ENCODE measurements at places on chromosomes 5 and 9. TPM values are rescaled to one million over a fixed set of nuclear protein-coding genes. Genes with fewer than 3 reads are reported as not detected.

TICAM2 gene
- total RNA-seq = 2.5 TPM

NUTM2F gene
- not detected for total RNA-seq

PANK3 gene
- total RNA-seq = 35.4 TPM

SIMC1 gene
- 5.6 TPM for total RNA-seq

- H3K27ac ChIP-seq = no peak overlapping the region
- no peak for DNase-seq
- H3K4me1 ChIP-seq = no peaks in the 10 kb centered on the region
- no peaks in the 10 kb centered on the region for H3K36me3 ChIP-seq
Measured at GRCh38 chr5:89255845-89256463, 373.0 kb upstream of the MEF2C start.

GRCh38 chr5:9265441-9266287 is 280.2 kb downstream of the SEMA5A start:
- peaks cover 14% of the 10 kb centered on the region for H3K4me1 ChIP-seq
- DNase-seq = peak; percentile 31
- H3K4me3 ChIP-seq = no peak overlapping the region
- H3K36me3 ChIP-seq = no peaks in the 10 kb centered on the region

- no peak overlapping the region for H3K4me3 ChIP-seq
- no peaks in the 10 kb centered on the region for H3K36me3 ChIP-seq
- H3K27me3 ChIP-seq = no peaks in the 10 kb centered on the region
- no peak for DNase-seq
- H3K4me1 ChIP-seq = no peaks in the 10 kb centered on the region
Measured at GRCh38 chr5:32298059-32298415, 14.7 kb downstream of the MTMR12 start.

DNA sequence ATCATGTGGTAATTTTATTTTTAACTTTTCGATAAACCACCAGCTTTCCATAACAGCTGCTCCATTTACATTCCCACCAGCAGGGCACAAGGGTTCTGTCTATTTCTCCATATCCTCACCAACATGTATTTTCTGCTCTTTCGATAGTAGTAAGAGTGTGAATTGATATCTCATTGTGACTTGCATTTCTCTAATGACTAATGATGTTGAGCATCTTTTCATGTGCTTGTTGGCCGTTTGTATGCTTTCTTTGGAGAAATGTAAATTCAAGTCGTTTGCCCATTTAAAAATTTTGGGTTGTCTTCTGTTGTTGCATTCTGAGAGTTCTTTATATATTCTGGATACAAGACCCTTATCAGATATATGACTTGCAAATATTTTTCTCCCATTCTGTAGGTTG is 45.9 kb downstream of the PSD2 start:
- H3K36me3 ChIP-seq = no peaks in the 10 kb centered on the region
- no peaks in the 10 kb centered on the region for H3K27me3 ChIP-seq
- no peak overlapping the region for H3K4me3 ChIP-seq
- H3K4me1 ChIP-seq = peaks cover 4% of the 10 kb centered on the region

DNA sequence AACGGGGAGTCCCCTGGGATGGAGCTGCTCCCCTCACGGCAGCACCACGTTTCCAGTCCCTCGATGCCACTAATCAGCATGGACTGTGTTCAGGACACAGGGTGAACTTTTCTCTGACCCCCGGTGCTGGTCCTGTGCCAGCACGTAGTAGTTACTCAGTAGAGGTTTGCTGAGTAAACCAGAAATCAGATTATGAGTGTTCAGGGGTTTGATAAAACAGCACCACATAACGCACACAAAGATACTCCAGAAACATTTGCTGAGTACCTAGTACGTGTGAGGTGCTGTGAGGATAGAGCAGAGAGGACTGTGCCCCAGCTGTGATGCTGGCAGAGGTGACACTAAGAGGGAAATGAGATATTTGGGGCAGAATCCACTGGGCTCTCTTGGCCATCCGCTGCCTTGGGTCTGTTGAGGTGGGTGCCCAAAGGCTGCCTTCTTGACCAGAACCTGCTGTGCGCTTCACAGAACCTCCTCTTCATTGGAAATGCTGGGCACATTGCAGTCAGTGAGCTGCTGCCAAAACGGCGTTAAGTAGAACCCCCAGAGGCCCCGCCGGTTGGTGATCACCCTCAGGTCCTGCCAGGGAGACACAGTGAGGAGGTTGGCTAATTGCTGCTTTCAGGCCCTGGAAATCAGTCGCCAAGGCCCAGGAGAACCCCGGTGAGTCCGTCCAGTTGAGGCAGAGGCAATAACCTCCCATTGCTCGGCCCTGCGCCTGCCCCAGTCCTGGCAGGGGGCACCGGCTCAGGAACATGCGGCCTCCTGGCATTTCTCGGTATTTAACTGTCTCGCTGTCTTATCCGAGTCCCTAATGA is 49.4 kb downstream of the NEURL1B start:
- peaks cover 97% of the 10 kb centered on the region for H3K4me1 ChIP-seq
- peak overlapping the region; percentile 26 for H3K27ac ChIP-seq
- no peaks in the 10 kb centered on the region for H3K27me3 ChIP-seq

DNA sequence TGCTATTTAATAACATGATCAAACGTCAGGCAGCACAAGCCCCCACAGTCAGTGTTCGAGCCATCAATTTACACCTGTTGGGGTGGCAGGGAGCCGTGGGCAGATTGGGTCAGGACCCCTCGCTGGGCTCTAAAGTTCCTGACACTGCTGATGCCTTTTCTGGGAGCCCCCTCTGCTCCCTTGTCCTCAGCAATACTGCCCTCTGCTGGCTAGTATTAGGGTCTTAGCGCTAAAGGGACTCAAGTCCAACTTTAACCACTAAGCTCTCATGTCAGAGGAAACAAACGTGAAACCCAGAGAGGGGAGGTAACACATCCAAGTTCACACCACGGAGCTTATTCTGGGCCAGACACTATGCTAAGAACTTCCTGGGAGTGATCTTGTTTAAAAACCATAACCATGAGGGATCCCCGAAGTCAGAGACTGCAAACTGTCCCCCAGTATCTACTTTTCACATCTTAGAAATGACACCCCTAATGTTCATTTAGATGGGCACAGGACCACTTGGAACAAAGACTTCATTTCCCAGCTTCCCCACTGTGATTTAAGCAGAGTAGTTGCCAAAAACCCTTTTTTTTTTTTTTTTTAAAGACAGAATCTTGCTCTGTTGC is 20.4 kb downstream of the ANKS6 start:
- H3K4me1 ChIP-seq = no peaks in the 10 kb centered on the region
- DNase-seq = no peak
- no peak overlapping the region for H3K27ac ChIP-seq
- H3K27me3 ChIP-seq = no peaks in the 10 kb centered on the region
- H3K36me3 ChIP-seq = no peaks in the 10 kb centered on the region

DNA sequence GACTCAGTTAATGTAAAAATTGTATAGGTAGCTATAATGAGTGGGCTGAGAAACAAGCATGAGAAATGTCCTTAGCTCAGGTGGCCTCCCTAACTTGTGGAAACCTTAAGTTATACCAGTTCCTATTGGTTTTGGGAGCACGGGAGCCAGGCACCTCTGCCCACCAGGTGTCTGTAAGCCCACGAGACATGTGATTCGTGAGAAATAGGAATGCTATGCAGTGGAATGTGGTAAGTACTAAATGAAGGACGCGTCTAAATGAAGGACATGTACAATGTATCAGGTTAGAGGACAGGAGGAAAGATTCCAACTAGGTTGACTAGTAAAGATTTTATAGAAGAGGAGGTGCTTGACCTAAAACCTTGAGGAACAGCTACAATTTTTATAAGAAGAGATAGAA is 46.0 kb upstream of the F2RL2 start:
- H3K27me3 ChIP-seq = no peaks in the 10 kb centered on the region
- H3K4me1 ChIP-seq = no peaks in the 10 kb centered on the region
- no peak for DNase-seq
- no peak overlapping the region for H3K4me3 ChIP-seq
- no peak overlapping the region for H3K27ac ChIP-seq

- DNase-seq = no peak
- H3K27ac ChIP-seq = no peak overlapping the region
- no peak overlapping the region for H3K4me3 ChIP-seq
- no peaks in the 10 kb centered on the region for H3K27me3 ChIP-seq
Measured at GRCh38 chr9:112917047-112917986, 26.6 kb upstream of the SLC46A2 start.

DNA sequence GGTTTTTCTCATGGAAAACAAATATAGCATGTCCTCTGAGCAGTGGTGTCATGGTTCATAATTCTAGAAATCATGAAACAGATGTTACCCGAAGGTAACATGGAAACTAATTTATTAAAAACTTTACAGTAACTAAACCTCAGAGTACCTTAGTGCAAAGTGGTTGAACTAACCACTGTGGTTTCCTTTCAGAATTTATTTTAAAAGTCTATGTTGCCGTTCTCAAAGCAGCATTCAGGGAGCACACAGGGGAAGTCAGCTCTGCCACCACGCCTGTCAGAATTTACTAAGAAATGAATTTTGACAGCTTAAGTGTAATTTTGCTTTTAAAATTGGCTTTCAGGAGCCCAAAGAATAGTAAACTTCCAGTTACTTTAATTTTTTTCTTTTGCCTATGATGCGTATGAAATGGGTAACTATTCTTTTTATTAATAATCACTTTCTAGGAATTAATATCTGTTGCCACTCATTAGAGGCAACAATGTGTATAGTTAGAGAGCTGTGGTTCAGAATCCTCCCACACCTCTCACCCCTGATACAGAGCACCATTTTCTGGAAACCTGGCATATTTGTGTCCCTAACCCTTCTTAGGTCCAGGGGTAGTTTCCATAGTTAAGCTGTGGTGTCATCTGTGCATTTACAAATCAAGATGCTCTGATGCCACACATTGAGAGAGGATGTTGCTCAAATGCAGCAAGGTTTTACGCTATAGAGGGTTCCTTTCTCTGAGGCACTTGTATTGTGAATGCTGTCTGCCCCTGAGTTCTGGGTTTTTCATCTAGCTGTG is 202.6 kb downstream of the ZSWIM6 start:
- H3K36me3 ChIP-seq = no peaks in the 10 kb centered on the region
- no peak for DNase-seq
- no peak overlapping the region for H3K27ac ChIP-seq
- H3K27me3 ChIP-seq = no peaks in the 10 kb centered on the region
- H3K4me1 ChIP-seq = no peaks in the 10 kb centered on the region

GRCh38 chr5:51225789-51226742 is 157.2 kb upstream of the ISL1 start:
- H3K36me3 ChIP-seq = no peaks in the 10 kb centered on the region
- H3K4me3 ChIP-seq = no peak overlapping the region
- no peaks in the 10 kb centered on the region for H3K4me1 ChIP-seq
- DNase-seq = no peak

DNA sequence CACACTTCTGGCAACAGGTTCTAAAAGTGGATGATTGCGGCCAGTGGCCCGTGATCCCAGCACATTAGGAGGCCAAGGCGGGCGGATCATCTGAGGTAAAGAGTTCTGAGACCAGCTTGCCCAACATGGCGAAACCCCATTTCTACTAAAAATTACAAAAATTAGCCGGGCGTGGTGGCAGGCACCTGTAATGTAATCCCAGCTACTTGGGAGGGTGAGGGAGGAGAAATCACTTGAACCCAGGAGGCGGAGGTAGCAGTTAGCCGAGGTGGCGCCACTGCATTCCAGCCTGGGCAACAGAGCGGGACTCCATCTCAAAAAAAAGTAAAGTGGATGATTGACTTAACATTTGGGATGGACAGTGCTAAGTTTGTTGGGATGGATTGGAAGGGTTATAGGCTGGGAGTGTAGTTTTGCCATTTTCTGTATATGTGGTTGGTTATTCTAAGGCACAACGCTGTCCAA is 3.4 kb downstream of the MATR3 start:
- DNase-seq = no peak
- H3K4me3 ChIP-seq = no peak overlapping the region
- no peaks in the 10 kb centered on the region for H3K27me3 ChIP-seq
- H3K36me3 ChIP-seq = no peaks in the 10 kb centered on the region
- H3K4me1 ChIP-seq = peaks cover 71% of the 10 kb centered on the region
- H3K27ac ChIP-seq = no peak overlapping the region

DNA sequence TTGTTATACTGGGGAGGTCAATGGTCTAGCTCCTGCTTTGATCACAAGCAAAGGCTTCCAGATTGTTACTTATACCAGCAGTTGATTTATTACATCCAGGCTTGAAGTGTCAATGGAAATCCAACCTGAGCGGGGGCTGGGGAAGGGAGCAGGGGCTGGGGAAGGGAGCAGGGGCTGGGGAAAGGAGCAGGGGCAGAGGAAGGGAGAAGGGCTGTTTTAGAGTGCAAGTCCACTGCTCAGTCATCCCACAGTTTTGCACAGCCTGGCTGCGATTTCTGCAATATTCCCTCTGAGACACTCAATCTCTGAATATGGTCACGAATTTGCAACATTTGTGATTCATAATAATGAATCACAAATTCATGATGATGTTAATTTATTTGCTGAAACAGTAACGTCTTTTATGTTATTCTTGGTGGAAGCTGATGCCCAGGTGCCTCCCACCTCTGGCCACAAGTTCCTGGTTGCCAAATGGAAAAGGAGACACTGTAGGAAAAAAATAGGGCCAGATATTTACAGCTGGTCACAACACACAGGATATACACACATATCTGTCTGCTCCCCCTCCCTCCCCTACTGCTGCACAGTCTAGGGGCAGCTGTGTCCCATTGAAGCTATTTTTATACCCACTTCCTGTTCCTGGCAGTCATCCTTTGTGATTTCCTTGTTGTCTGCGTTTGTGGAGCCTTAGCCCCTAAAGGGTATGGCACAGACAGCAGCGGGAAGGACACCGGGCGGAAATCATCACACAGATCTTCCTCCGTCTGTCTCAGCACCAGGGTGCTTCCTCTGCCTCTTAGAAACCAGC is 325.1 kb downstream of the GADD45G start:
- no peak overlapping the region for H3K27ac ChIP-seq
- no peak overlapping the region for H3K4me3 ChIP-seq
- no peaks in the 10 kb centered on the region for H3K36me3 ChIP-seq

DNA sequence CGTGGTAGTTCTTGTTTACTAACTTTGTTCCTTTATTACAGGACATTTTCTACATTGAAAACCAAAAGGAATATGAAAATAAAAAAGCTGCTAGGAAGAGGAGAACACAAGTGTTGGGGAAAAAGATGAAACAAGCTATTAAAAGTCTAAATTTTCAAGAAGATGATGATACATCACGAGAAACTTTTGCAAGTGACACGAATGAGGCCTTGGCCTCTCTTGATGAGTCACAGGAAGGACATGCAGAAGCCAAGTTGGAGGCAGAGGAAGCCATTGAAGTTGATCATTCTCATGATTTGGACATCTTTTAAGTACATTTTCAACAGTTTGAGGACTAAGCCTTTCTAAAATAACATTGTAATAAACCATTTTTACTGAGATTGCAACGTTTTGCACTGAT is 23.8 kb downstream of the PHAX start:
- no peak overlapping the region for H3K27ac ChIP-seq
- no peaks in the 10 kb centered on the region for H3K4me1 ChIP-seq
- no peaks in the 10 kb centered on the region for H3K27me3 ChIP-seq
- H3K36me3 ChIP-seq = peaks cover 71% of the 10 kb centered on the region
